H54 (cell line): ENCODE measurements at places on chromosomes 4 and X.
A peak's percentile ranks its signal among the peaks of the same experiment; 100 is the strongest.

DNA sequence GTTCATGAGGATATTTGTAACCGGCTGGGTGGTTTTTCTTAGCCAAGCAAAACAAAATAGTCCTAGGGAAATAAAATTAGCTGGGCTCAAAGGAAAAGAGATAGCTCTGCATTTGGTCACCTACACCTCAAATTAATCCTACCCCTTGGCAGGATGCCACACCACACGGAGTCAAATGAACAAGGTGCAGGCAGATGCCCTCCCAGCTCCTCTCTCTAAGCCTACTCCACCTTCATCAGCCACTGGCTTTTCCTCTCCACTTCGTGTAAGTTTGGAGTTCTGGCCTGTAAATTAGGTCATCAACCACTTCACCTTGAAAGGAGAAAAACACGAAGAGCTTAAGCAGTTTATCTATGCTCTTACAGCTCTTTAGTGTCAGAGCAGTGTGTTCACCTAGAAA lies 1.4 kb downstream of the DDIT4L start:
- DNase-seq: no peak

GRCh38 chr4:114599231-114599902 lies 760 bp downstream of the UGT8 start:
- no peak for DNase-seq

DNA sequence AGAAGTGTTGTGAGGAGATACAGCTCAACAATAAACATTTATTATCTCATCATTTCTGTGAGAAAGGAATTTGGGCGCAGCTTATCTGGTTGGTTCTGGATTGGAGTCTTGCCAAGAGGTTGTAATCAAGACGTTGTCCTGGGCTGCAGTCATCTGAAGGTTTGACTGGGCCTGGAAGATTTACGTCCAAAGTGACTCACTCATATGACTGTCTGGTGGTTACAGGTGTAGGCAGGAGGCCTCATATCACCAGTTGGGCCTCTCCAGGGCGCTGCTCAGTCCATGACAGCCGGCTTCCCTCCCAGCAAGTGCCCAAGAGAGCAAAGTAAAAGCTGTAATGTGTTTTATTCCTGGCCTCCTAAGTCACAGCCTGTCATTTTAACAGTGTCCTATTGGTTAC lies 106.3 kb downstream of the USP46 start:
- DNase-seq: no peak

DNA sequence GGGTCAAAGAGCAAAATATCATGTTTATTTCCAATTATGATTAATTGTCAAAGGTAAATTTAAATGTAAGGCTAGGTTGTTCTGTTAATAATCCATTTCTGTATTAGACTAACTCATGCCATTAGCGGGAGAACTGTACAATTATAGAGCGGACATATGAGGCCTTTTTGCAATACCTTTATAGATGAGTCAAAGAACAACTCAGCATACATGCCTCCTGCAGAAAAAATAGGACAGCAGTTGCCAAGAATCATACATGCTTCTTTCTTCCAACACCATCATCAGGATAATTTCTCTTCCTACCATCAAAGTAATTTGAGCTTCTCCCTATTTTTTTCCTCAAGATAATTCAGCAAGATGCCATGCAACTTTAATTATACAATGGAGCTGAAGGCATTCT lies 917.8 kb downstream of the ADGRL3 start:
- DNase-seq: no peak

DNA sequence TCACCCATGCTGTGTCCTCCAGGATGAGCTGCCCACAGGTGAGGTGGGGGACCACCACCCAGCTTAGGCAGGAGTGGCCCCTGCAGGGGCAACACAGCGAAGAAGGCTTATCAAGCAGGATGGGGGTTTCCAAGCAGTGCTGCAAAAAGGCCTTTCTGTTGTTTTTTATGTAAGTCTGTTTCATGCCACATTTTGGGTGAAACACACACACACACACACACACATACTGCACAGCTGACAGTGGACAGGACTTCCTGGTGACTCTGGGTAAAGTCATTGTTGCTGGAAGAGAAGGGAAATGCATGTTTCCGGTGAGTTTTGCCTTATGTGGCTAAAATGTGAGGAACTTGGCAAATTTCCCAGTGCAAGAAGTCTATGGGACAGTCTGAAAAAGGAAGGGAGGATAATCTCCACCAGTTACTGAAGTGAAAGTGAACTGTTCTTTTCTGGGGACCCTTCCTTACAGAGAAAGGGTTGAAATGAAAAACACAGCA lies 119.2 kb downstream of the IRF2 start:
- peak; percentile 43 for DNase-seq

DNA sequence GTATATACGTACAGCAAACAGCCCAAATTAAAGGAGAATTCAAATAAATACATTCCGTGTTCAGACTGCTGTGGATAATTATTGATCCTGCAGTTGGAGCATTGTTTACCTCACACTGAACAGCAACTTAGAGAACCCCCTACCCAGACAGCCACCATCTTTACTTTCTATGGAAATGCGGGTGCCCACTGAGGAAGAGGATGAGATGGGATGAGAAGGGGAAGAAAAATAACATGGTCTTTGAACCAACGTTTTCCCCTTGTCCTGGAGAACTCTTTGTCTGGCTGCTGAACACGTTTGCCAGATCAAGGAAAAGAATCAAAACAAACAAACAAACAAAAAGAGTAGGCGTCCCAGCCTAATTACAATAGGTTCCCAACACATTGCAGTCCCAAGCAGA lies 1.5 kb downstream of the TSPAN5 start:
- no peak for DNase-seq

- DNase-seq: no peak
Measured at GRCh38 chr4:119942806-119943205, 123.8 kb downstream of the MAD2L1 start.

DNA sequence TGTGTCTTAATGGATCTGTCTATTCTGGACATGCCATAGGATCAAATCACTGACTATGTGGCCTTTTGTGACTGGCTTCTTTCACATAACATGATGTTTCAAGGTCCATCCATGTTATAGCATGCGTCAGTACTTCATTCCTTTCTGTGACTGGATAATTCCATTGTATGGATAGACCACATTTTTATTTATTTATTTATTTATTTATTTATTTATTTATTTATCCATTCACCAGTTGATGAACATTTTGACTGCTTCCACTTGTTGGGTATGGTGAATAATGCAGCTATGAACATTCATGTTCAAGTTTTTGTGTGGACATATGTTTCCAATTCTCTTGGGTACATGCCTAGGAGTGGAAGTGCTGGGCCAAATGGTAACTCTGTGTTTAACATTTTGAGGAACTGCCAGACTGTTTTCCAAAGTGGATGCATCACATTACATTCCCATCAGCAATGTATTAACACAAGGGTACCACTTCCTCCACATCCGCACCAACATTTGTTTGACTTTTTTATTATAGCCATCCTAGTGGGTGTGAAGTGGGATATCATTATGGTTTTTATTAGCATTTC lies 14.0 kb downstream of the RTL5 start:
- DNase-seq: no peak

- DNase-seq: no peak
Measured at GRCh38 chr4:61541459-61541858, 341.3 kb downstream of the ADGRL3 start.

DNA sequence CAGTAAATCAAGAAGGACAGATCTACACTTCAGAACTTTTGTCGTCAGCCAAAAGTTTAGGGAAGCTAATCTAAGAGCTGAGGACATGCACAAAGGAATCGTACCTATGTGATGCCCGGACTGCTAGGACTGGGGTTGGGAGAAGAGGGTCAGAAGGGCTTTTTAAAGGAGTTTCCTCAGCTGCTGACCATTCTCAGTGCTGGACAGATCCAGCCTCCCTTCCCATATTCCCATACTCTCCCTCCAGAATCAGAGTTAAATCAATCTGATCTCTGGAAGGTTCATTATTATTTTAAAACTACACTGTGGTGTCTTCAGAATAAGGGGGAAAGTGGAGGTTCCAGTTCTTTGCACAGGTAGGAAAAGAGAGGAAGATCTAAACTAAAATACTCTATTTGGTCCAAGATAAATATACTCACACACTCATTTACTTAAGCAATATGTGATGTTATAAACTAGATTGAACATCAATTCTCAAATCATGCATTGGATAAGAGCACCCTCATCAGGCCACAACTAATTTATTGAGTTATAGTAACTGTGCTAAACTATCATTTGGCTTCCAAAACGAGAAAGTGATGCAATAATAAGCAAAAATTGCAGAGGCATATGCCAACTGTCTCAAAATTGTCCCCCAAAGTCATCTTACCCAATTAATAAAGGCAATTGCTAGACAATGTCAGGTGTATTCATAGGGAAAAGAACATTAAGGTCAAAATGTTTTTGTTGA lies 124.7 kb downstream of the HNRNPD start:
- DNase-seq: no peak

- no peak for DNase-seq
Measured at GRCh38 chr4:118280501-118281218, 72.1 kb downstream of the PRSS12 start.

DNA sequence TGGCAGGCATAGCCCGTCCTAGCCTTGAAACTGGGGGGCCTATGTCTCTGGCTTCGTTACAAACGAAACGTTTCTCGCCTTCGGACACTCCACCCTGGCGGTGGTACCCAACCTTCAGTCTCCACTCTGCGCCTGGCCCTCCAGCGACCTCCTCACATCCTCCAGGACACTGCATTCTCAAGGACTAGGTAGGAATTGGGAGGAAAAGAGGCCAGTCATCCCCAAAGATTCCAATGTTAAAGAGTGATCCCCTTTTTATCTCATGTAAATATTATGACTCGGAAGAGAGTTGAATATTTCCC lies 2.1 kb upstream of the NKX6-1 start:
- DNase-seq: no peak

DNA sequence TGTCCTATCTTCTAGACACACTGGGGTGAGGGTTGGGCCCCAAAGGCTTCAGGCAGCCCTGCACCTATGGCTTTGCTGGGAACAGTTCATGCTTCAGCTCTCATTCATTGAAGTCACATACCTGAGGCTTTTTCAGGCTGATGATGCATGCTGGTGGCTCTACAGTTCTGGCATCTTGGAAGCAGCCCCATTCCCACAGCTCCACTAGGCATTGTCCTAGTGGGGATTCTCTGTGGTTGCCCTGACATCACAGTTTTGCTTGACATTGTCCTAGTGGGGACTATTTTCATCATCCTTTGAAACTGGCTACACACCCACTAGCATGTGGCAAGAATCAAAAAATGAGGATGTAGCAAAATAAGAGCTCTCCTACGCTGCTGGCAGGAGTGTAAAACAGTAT lies 37.7 kb upstream of the C4orf17 start:
- DNase-seq: no peak

DNA sequence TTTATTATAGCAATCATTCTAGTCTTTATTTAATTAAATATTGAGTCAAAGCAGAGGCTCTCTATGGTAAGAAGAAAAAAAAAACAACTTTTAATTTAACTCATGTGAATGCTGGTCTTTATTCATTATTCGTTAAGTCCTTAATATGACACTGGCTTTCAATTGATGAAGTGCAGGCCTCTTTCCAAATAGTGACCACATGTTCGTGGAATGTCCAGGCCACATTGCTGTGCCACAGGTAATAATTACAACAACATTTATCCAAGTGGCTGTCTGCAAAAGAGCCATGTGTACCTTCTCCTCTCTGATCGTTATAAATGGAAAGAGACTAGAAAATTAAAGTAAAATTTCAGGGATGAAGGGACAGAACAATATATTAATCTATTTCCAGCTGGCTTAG lies 220.1 kb upstream of the PABPC4L start:
- no peak for DNase-seq

DNA sequence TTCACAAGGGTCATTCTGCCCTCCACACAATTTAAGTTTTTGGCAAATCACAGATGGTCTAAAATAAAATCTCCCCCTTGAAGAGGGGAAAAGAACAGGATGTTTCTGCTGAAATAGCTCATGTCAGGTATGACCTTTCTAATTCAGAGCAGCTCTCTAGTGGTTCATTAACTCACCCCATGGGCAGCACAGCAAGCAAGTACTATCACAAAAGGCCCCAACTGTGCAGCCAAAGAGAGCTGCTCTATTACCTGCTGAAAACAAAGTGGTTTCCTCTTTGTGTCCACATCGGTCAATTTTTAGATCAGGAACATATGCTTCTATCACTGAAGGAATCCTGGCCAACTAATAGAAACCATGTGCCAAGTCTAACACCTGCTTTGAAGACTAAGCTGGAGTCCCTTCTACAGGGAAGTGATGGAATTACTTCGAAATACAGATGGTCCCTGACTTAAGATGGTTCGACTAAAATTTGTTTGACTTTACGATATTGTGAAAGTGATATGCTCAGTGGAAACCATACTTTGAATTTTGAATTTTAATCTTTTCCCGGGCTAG lies 164.3 kb downstream of the ENOX2 start:
- no peak for DNase-seq

GRCh38 chr4:7190691-7191545 lies 1.4 kb upstream of the SORCS2 start:
- no peak for DNase-seq

DNA sequence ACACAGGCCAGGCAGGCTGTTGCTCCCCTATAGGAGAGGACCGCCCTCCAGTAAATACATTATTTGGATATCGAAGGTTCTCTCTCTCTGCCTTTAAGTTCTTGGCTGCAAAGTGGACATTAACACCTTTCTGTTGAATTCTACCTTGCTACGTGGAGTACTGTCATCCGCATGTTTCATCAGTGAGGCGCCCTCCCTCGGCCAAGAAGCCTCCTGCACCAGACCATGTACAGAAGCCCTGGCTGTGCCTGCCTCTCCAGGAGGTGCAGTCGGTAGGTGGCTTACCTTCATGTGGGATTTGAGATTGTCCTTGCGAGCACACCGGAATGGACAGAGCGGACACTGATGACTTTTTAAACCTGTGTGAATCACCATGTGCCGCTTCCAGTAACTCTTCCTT lies 46.7 kb downstream of the ZNF827 start:
- no peak for DNase-seq

DNA sequence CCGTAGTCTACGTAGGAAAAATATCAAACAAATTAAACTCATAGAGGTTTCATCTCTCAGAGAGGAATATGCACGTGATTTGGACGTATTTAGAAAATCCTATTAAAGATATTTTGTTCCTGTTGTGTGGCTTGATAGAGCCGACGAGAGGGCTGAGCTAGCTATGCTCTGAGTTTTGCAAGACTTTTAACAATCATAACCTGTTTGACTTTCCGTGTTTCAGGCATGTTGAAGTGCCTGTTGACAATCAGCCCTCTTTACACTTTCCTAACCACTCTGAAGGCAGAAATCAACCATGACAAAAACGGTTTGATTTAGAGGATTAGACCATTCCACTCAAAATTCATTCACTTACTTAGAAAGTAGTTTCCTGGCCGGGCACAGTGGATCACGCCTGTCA lies 297.3 kb downstream of the ASMT start:
- no peak for DNase-seq

- no peak for DNase-seq
Measured at GRCh38 chr4:82437285-82438005, 7.1 kb downstream of the ENOPH1 start.

DNA sequence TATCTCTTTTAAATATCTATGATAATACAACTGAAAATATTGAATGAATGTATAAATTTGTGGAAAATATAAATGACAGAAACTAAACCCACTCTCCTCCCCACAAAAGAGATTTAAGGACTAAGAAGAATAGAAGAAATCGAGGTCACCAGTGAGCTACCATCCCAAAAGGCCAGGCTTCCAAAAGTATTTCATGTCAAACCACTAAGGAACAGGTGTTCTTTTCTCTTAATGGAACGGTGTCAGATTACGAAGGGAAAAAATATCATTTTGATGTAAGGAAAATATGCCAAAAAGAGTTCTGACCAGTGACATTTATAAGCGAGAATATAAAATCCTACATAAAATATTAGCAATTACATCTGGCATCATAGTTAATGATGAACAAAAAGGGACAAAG lies 13.6 kb upstream of the TCEAL4 start:
- DNase-seq: no peak
